ENCODE measurements at places on chromosomes 1 and 21.

- DNase-seq: no peak
Observed at GRCh38 chr1:230548357-230548756, 93.9 kb upstream of the COG2 start.

DNA sequence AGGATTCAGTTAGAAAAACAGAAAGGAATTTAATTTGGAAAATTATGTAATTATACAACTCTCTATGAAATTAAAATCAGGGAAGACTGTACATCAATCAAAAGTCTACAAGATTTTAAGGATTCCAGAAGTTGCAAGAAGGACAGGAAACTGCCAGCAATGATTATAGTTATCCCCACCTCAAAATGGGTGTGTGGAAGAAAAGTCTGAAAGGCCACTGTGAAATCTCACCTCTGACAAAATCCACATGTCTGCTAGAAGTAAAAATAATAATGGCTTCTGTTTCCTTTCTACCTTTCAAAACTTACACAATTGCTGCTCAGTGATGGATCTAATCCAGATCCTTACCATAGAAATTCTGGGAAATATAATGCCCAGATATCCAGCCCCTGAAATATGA, 708.1 kb upstream of the ADGRL4 start:
- DNase-seq: no peak

DNA sequence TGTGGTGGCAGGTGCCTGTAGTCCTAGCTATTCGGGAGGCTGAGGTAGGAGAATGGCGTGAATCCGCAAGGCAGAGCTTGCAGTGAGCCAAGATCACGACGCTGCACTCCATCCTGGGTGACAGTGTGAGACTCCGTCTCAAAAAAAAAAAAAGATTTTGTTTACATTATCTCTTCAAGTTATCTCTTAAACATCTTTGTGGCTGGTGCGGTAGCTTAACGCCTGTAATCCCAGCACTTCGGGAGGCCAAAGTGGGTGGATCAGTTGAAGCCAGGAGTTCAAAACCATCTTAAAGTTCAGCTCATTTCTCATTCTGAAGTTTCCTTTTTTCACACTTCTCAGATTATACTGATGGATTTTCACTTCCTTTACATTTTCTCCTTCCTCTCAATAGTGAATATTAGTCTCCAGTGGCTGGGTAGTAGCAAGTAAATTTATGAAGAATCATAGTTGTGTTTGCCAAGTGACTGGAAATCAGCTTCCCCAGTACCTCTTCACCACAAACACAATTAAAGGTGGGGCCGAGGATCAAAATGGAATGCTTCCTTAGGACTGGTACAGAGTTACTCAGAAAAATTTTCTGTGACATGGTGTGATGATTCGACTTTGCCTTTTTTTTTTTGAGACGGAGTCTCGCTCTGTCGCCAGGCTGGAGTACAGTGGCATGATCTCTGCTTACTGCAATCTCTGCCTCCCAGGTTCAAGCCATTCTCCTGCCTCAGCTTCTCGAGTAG, 13.8 kb downstream of the PIP5K1A start:
- DNase-seq: no peak

- no peak for DNase-seq
Observed at GRCh38 chr1:245416781-245417180, 262.0 kb downstream of the KIF26B start.

- peak; percentile 90 for DNase-seq
Observed at GRCh38 chr1:59061876-59062275, 235.0 kb upstream of the FGGY start.

- DNase-seq: peak; percentile 95
Observed at GRCh38 chr1:240399381-240399780, 212.6 kb downstream of the GREM2 start.

Data from IMR-90 (cell line).